B cell (primary cell): ENCODE measurements at places on chromosomes 16 and 17. TPM values are rescaled to one million over a fixed set of nuclear protein-coding genes. Genes with fewer than 3 reads are reported as not detected.
A peak's percentile ranks its signal among the peaks of the same experiment; 100 is the strongest.

DNA sequence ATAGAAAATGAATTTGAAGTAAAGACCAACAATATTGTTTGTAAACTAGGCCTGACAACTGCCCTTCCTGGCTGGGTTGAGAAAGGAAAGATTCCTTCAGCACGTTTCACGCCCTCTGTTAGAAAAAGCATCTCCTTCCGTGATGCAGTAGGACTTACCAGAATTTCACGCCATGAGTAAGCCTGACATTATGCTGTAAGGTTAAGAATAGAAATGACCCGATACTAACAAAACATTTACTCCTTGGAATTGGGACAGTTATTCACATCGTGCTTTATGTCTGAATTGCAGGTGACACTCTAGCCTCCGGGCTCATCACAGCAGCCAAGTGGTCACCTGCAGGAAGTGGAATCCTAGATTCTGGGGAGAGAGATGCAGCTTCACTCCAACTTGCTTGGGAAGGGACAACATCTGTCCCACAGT lies 17.5 kb downstream of the MARCHF10 start:
- no peak for DNase-seq
- no peak overlapping the region for H3K4me3 ChIP-seq
- no peak overlapping the region for H3K27ac ChIP-seq
- no peaks in the 10 kb centered on the region for H3K36me3 ChIP-seq
- H3K4me1 ChIP-seq: peaks cover 9% of the 10 kb centered on the region

DNA sequence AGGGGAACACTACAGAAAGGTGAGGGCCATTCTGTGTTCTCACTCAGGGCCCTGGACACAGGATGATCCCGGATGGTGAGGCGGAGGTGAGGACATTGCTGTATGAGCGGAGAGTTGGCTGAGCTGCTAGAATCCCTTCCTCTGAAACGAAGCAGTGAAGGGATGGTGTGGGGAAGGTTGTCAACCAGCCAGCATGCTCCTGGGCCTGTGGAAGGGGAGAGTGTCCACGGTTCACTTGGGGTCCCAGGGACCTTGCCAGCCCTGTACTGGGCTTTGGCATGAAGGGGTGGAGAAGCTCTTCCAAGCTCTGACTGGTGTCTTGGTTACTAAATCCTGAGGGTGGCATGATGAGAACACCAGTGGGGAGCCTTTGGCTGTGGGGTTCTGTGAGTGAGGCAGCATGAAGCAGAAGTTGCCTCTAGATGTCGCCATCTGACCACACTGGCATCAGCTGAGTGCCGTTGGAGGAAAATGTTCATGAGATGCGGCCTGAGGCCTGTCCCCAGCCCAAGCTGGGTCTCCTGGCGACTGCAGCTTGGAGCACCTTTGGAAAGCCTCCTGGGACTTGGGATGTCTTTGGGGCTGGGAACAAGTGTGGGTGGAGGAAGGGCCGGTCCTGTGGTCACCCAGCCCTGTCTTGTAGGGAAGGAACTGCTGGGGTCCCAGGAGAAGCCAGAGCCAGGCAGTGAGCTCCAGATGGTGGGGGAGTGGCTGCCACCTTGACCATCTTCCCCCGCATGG lies 14.8 kb downstream of the PDP2 start:
- no peaks in the 10 kb centered on the region for H3K27me3 ChIP-seq
- H3K27ac ChIP-seq: no peak overlapping the region
- DNase-seq: peak; percentile 63
- no peaks in the 10 kb centered on the region for H3K36me3 ChIP-seq

DNA sequence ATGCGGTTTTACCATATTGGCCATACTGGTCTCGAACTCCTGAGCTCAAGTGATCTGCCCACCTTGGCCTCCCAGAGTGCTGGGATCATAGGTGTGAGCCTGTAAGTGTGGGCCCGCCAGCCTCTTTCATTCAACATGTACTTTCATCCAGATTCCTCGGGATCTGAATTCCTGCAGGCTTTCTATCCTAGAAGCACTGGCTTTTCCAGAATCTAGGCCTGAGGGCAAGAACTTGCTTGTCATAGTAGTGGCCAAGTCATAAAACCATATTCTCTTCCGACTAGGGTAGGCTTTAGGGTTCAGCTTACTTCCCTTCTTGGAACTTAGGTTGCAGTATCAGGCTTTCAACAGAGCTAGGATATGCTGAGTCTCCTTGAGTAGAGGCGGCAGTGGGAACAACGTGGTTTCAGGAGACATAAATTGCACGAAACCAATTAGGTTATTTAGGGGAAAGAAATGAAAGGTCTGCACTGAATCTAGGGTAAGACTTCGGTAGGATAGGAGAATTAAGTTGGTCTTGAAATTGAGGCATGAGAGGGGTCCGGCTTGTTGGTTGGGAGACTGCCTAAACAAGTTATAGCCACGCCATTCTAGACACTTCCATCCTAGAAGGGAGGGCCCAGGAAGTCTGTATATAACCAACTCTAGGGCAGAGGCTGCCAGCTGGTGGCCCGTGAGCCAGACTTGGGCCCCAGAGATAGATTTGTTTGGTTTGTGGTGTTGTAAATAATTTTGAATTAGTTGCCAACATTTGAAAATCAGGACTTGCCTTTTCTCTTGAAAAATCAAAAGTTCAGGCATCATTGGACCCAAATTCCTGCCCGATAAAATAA lies 15.6 kb downstream of the SLC7A6 start:
- no peak overlapping the region for H3K27ac ChIP-seq
- no peak overlapping the region for H3K4me3 ChIP-seq
- peaks cover 26% of the 10 kb centered on the region for H3K36me3 ChIP-seq
- H3K27me3 ChIP-seq: no peaks in the 10 kb centered on the region

GRCh38 chr17:37488607-37489196 lies 989 bp upstream of the DUSP14 start:
- peaks cover 23% of the 10 kb centered on the region for H3K4me1 ChIP-seq
- H3K27ac ChIP-seq: no peak overlapping the region
- no peak for DNase-seq
- H3K27me3 ChIP-seq: no peaks in the 10 kb centered on the region
- no peaks in the 10 kb centered on the region for H3K36me3 ChIP-seq

GRCh38 chr17:81186203-81186602 lies 20.2 kb upstream of the AATK start:
- no peak overlapping the region for H3K4me3 ChIP-seq
- H3K27ac ChIP-seq: no peak overlapping the region
- H3K27me3 ChIP-seq: no peaks in the 10 kb centered on the region
- no peaks in the 10 kb centered on the region for H3K36me3 ChIP-seq
- no peak for DNase-seq

GRCh38 chr16:20726661-20727060 lies 15.0 kb downstream of the THUMPD1 start:
- H3K4me3 ChIP-seq: no peak overlapping the region
- no peak for DNase-seq
- H3K27ac ChIP-seq: no peak overlapping the region
- no peaks in the 10 kb centered on the region for H3K36me3 ChIP-seq

DNA sequence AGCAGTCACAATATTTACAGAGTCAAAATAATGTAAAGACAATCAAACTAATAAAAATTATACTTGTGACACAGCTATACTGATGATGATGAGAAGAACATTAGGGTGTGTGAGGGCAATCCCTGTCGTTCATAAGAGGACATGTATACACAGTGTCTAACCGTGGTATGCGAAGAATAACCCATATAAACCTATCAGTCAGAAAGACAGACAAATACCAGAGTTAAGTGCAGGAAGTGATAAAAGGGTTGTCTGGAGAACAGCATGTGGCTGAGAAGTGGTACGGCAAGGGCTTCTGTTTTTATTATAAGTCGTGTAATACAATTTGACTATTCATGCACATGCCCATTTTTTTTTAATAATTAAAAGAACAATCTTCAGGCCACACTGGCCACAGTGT lies 46.7 kb downstream of the LMF1 start:
- H3K36me3 ChIP-seq: no peaks in the 10 kb centered on the region
- H3K4me1 ChIP-seq: no peaks in the 10 kb centered on the region
- H3K4me3 ChIP-seq: no peak overlapping the region
- no peak overlapping the region for H3K27ac ChIP-seq
- no peak for DNase-seq

DNA sequence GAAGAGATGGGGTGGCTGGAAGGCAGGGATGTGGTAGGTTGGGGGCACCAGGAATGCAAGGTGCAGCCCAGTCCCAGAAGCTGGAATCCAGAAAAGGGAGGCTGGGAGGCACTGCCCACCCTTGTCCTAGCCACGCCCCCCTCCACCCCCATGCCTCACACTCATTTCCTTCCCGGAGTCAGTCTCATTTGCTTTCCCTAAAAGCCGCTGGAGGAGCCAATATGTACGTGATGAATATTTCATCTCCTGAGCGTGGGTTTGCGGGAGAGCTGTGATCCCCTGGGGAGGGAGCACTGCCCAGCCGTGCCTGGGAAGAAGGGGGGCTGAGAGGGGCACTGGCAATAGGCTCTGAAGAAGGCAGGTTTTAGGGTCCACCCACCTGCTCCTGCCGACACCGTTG lies 124.5 kb upstream of the LHX1 start:
- no peak overlapping the region for H3K4me3 ChIP-seq
- H3K4me1 ChIP-seq: no peaks in the 10 kb centered on the region
- no peak for DNase-seq
- peaks cover 12% of the 10 kb centered on the region for H3K27me3 ChIP-seq
- H3K27ac ChIP-seq: no peak overlapping the region

GRCh38 chr17:65254166-65254565 lies 117.0 kb downstream of the RGS9 start:
- no peaks in the 10 kb centered on the region for H3K4me1 ChIP-seq
- no peaks in the 10 kb centered on the region for H3K27me3 ChIP-seq

KRT31 gene
- not detected in 2 replicates for total RNA-seq

ABI3 gene
- total RNA-seq: 20.7 and 23.3 TPM in 2 replicates

CFAP52 gene
- not detected in 2 replicates for total RNA-seq

ITGAD gene
- not detected in 2 replicates for total RNA-seq
